ENCODE measurements at places on chromosomes 3 and 15.

GRCh38 chr3:27166888-27167287, 202.3 kb downstream of the NEK10 start:
- no peak for DNase-seq

DNA sequence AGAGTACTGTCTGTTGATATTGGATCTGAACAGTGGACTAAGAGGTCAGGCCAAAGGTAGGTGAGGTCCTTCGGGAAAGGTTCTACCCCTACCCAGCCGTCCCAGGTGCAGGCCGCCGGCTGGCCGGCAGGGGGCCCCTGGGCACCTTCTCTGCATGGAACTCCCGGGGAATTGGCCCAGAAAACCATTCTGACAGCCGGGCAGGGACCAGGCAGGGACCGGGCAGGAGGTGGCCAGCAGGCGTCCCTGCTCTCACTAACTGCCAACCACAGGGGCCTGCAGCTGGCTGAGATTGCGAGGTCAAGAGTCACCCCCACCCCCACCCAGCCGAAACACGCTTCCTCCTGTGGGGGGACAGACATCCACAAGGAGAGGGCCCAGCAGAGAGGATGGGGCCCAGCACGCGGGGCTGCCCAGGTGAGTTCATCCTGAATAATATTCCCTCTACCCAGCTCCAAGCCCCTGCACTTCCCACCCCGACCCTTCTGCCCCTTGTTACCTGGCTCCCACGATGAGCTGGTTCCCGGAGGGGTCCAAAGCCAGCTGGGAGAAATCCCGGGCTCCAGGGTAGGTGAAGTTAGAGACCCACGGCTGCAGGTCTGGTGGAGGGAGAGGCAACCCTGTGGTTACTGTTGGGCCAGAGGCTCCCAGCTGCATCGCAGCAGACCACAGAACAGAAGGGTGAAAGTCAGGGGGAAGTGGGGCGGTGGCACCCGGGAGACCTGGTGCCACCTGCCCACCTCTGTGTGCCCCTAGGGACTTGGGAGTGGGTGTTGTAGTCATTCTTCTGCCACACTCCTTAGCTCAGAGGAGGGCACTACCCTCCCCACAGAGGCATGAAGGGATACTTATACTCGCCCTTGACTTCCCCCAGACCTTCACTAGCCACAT, 84.4 kb downstream of the SEMA5B start:
- DNase-seq: no peak

DNA sequence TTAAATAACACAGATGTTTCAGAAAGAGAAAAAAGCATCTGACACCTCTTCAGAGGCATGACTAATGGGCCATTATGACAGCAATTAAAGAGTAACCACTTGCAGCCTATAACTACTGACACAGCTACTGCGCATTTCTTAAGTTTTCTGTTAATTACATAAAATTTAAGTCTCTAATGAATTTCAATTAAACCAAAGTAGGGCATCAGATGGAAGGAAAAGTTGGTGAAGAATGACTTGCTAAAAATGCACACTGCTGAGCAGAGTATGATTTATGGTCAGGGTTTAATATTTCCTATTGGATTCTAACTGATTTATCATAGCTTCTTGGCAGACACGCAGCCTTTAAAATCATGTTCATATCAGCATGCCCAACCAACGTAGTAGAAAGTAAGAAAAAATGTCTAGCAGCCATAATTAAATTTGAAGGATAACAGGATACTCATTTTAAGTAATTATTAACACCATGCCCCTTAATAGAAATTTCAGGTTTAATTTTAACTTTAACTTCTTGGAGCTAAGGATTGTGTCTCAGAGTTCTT, 140.0 kb downstream of the CBLB start:
- DNase-seq: no peak

GRCh38 chr3:65268426-65268825, 580.6 kb upstream of the ADAMTS9 start:
- DNase-seq: no peak

GRCh38 chr3:11818033-11818432, 28.7 kb downstream of the TAMM41 start:
- no peak for DNase-seq

- DNase-seq: no peak
Observed at GRCh38 chr3:115760716-115761115, 137.4 kb downstream of the GAP43 start.

GRCh38 chr15:25740383-25741255, 122.5 kb downstream of the ATP10A start:
- no peak for DNase-seq
